ENCODE measurements at places on chromosomes 1 and 21.

- DNase-seq = no peak
Measured at GRCh38 chr1:14255711-14256110, 342.8 kb upstream of the KAZN start.

GRCh38 chr1:193663965-193664364, 477.6 kb upstream of the B3GALT2 start:
- DNase-seq = no peak

GRCh38 chr1:68087184-68087583, 36.8 kb upstream of the DIRAS3 start:
- DNase-seq = no peak

GRCh38 chr1:170395149-170395548, 136.8 kb upstream of the GORAB start:
- DNase-seq = no peak

- DNase-seq = no peak
Measured at GRCh38 chr1:110214454-110215404, 4.6 kb downstream of the KCNC4 start.

DNA sequence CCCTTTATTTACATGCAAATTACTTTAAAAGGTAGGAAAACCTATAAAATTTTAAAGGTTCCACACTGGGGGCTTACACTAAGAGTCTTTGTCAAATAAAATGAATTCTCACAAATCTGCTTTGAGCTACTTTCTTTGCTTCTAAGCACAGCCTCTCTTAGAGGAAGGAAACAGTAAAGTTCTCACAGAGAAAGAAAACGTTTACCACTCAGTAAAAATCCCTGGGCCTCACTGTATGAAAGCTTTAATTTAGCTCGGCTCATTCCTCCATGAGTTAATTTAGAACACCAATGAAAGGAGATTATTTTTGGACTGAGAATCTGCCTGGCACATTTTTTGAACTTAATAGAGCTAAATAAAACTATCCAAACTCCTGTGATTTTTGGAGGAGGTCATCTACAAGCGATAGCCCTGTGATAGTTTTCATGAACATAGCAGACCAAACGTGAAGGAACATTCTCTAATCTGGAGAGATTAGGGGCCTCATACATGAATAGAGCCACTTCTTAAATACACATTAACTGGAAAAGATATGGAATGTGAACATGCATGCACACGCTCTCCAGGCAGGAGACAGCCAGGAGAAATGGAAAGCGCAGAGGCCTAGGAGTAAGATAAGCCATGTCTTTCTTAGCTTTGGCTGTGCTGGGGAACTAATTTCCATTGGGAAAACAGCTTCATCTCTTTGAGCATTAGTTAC, 32.8 kb downstream of the PRRX1 start:
- DNase-seq = no peak

- DNase-seq = no peak
Measured at GRCh38 chr1:226798427-226799411, 59.6 kb upstream of the ITPKB start.

DNA sequence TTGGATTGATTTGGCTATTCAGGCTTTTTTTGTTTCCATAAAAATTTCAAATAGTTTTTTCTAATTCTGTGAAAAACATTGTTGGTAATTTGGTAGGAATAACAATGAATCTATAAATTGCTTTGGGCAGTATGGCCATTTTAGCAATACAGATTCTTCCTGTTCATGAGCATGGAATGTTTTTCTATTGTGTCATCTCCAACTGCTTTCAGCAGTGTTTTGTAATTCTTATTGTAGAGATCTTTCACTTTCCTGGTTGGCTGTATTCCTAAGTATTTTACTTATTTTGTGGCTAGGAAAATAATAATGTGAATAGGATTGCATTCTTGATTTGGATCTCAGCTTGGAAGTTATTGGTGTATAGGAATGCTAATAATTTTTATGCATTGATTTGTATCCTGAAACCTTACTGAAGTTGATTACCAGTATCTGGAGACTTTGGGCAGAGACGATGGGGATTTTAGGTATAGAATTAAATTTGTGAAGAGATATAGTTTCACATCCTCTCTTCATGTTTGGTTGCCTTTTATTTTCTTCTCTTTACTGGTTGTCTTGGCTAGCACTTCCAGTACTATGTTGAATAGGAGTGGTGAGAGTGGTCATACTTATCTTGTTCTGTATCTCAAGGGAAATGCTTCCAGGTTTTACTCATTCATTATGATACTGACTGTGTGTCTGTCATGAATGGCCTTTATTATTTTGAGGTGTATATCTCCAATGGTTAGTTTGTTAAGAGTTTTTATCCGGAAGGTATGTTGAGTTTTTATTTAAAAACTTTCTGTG, 57.3 kb downstream of the DRAM2 start:
- no peak for DNase-seq

DNA sequence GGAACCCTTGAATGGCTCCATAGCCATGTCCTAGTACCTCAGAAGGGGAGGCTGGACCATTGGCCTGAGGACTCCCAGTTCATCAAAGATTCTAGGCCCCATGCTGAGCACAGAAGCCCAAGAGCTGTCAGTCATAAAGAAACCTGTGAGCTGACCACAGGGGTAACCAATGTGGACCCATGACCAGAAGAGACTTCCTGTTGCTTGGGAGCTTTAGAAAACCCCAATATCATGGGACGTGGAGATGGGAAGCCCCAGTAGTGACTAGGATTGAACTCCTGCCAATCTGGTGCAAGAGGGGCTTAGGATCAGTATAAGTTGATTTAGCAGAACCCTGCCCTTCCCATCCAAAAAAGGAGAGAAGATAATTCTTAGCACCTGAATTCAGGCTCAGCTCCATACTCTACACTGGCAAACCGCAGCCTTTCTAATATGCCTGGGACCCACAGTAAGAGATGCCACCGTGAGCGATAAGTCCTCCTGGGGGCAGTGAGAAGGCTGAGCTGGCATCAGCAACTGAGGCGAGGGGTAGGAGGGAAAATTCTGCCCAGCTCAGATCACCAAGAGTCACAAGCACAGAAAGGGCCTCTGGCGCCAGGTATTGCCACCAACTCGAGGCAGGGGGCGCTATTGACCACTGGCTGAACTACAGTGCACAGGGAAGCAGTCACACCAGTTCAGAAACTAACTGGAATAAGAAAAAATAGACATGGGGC, 108.9 kb downstream of the CAPN8 start:
- DNase-seq = peak; percentile 5

Data from NCI-H2107 (cell line).